ENCODE measurements at places on chromosomes 7 and 10. TPM values are rescaled to one million over a fixed set of nuclear protein-coding genes. Genes with fewer than 3 reads are reported as not detected.

Gene PHF14
- 72.0 TPM for total RNA-seq

Gene GJD4
- total RNA-seq = not detected

Gene ATOH7
- total RNA-seq = 1.8 TPM

Gene TUBB8
- 1.4 TPM for total RNA-seq

GRCh38 chr10:43820663-43821062 is 172.0 kb upstream of the ZNF32 start:
- no peaks in the 10 kb centered on the region for H3K27me3 ChIP-seq
- H3K27ac ChIP-seq = no peak overlapping the region
- H3K4me1 ChIP-seq = no peaks in the 10 kb centered on the region
- no peak overlapping the region for H3K4me3 ChIP-seq
- no peak for DNase-seq

DNA sequence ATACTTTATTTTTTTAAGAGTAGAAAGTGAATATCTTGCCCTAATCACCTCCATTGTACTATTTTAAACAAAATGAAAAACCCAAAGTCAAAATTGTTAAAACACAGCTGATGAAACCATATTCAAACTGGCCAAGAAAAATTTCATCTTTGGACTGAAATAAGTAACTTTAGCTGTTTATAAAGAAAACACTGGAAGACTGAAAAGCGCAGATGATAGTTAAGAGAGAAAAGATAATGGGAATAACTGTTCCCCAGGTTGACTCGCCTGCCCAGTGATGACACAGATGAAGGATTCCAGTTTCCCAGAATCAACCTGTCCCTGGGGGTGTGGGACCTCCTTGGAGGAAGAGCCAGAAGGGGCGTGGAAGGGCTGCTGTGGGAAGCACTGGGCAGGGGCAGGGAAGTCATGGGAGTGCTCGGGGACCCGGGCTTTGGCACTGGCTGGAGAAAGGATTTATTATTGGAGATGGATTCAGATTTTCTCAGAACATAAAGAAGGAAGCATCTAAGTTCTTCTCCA is 43.1 kb downstream of the DENND2A start:
- no peak overlapping the region for H3K27ac ChIP-seq
- H3K36me3 ChIP-seq = no peaks in the 10 kb centered on the region
- H3K4me3 ChIP-seq = no peak overlapping the region
- DNase-seq = no peak
- no peaks in the 10 kb centered on the region for H3K4me1 ChIP-seq
